Peyer's patch (tissue), 4 donors: ENCODE measurements at places on chromosomes 7 and 10. TPM values are rescaled to one million over a fixed set of nuclear protein-coding genes. Genes with fewer than 3 reads are reported as not detected.

GRCh38 chr7:36141351-36141750, 11.7 kb upstream of the EEPD1 start:
- no peak overlapping the region for H3K4me3 ChIP-seq
- no peaks in the 10 kb centered on the region for H3K36me3 ChIP-seq
- no peaks in the 10 kb centered on the region for H3K27me3 ChIP-seq
- H3K27ac ChIP-seq = no peak overlapping the region

- no peaks in the 10 kb centered on the region for H3K27me3 ChIP-seq
- H3K4me1 ChIP-seq = no peaks in the 10 kb centered on the region
- no peak for DNase-seq
- no peak overlapping the region for H3K27ac ChIP-seq
- H3K4me3 ChIP-seq = no peak overlapping the region
Measured at GRCh38 chr7:111138193-111138569, 47.3 kb downstream of the LRRN3 start.

DNA sequence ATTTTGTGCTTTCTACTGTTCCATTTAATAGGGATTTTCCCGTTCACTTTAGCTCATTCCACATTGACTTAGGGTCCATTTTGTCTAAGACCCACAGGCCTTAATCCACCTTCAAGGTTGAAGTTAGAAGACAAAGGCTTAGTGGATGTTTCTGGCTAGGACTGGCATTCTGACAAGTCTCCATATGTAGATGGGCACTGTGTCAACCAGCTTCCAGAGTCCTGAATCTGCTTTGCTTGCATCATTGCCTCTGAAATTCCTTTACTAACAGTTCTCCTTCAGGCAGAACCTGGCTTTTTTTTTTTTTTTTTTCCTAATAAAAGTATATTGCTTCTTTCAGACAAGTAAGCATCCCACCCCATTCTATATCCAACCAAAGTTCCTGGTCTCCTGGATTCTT, 69.6 kb upstream of the PDCD4 start:
- no peak for DNase-seq
- H3K27ac ChIP-seq = peak overlapping the region; percentile 60
- H3K4me1 ChIP-seq = no peaks in the 10 kb centered on the region
- H3K27me3 ChIP-seq = no peaks in the 10 kb centered on the region
- H3K4me3 ChIP-seq = no peak overlapping the region

DNA sequence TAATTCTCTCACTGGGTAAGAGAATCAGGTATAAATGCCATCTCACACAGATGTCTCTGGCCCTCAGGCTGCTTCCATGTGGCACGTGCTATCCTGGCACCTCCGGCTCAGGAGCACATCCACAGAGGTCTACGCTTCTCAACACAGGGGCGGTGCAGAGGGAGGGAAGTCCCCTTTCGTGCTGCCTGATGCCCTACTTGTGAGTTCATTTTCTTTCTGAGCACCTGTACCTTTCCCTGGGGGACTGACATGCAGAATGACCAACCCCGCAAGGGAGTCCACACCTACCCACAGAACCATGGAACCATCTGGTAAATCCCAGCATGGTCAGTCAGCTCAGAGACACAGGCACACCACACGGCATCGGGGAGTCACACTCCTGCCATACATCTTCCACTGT, 99.0 kb upstream of the SAMD8 start:
- no peak overlapping the region for H3K4me3 ChIP-seq
- H3K36me3 ChIP-seq = no peaks in the 10 kb centered on the region
- no peaks in the 10 kb centered on the region for H3K27me3 ChIP-seq
- no peaks in the 10 kb centered on the region for H3K4me1 ChIP-seq
- DNase-seq = no peak

- DNase-seq = peak; percentile 68
- no peak overlapping the region for H3K4me3 ChIP-seq
- H3K4me1 ChIP-seq = peaks cover 3% of the 10 kb centered on the region
- no peaks in the 10 kb centered on the region for H3K27me3 ChIP-seq
- H3K27ac ChIP-seq = no peak overlapping the region
Measured at GRCh38 chr10:101725296-101726114, 30.5 kb upstream of the FBXW4 start.

DNA sequence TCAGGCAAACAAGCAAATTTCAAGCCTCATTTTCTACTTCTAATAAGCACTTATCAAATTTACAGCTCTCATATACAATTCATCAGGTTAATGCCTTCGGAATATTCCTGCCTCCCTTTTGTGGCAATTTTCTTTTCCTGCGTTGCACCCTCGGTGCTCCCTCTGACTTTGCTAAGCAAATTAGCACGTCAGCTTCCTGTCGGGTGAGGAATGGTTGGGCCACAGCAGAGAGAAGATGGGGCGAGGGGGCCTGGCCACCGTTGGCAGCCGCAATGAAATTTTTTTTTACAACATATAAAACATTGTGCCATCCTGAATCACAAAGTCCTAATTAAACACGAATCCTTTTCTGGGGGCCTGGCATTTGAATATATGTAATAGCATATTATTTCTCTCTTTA, 28.1 kb downstream of the ELFN1 start:
- no peak for DNase-seq
- no peaks in the 10 kb centered on the region for H3K4me1 ChIP-seq
- H3K27me3 ChIP-seq = no peaks in the 10 kb centered on the region
- no peaks in the 10 kb centered on the region for H3K36me3 ChIP-seq
- no peak overlapping the region for H3K27ac ChIP-seq
- H3K4me3 ChIP-seq = no peak overlapping the region

DNA sequence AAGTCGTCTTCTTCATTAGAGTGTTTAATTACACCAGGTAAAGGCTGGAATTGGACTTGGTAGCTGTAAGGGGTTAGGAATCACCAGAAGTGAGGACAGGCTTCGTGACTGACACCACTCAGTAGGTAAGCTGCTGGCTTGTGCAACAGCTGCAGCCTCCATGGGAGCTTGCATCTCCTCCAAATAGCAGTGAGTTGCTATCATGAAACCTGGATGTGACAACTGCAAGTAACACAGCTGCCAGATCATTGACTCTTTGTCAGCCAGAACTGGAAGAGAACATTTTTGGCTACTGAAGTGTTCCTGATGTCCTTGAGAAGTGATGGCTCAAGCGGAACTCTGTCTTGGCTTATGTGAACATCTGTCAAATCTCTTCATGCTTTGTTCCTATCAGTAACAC, 64.1 kb upstream of the MSRB2 start:
- DNase-seq = no peak
- H3K27ac ChIP-seq = no peak overlapping the region
- H3K4me1 ChIP-seq = no peaks in the 10 kb centered on the region
- H3K27me3 ChIP-seq = no peaks in the 10 kb centered on the region
- H3K36me3 ChIP-seq = no peaks in the 10 kb centered on the region

- no peak overlapping the region for H3K27ac ChIP-seq
- no peaks in the 10 kb centered on the region for H3K27me3 ChIP-seq
- no peak overlapping the region for H3K4me3 ChIP-seq
Measured at GRCh38 chr10:124125305-124126116, 32.1 kb upstream of the CHST15 start.

- H3K4me3 ChIP-seq = no peak overlapping the region
- no peak overlapping the region for H3K27ac ChIP-seq
- no peaks in the 10 kb centered on the region for H3K4me1 ChIP-seq
- H3K27me3 ChIP-seq = no peaks in the 10 kb centered on the region
- no peak for DNase-seq
Measured at GRCh38 chr7:91034459-91035368, 229.5 kb upstream of the FZD1 start.

DNA sequence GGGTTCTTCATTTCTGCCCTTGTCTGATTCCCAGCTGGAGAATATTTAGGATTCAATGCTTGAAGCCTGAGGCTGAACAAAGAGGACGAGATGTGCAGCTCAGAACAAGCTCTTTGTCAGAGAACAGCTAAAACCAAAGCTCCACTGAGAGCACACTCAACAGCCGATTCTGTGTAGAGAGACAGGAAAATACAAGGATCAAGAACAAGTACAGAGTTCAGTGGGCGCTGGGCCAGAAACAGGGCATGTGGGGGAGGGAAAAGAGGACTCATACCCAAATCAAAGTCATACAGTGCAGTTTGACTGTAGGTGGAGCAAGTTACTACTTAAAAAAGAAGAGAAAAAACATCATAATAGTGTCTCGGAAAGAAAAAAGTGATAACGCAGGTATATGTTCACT, at the start of gene AGMO:
AGMO (minus strand) TSS at position 181 of the 400 bp plus-strand sequence.
- H3K27me3 ChIP-seq = no peaks in the 10 kb centered on the region
- H3K4me1 ChIP-seq = no peaks in the 10 kb centered on the region
- H3K4me3 ChIP-seq = no peak within 1 kb of the TSS
- DNase-seq = no peak
- peak within 1 kb of the TSS; percentile 30 for H3K27ac ChIP-seq
- H3K36me3 ChIP-seq = no peaks in the 10 kb centered on the region

- H3K27me3 ChIP-seq = no peaks in the 10 kb centered on the region
- no peaks in the 10 kb centered on the region for H3K36me3 ChIP-seq
- H3K4me3 ChIP-seq = peak overlapping the region; percentile 51
- H3K4me1 ChIP-seq = no peaks in the 10 kb centered on the region
- H3K27ac ChIP-seq = no peak overlapping the region
- no peak for DNase-seq
Measured at GRCh38 chr10:55631071-55631654, 729.9 kb downstream of the ZWINT start.

- peak overlapping the region; percentile 54 for H3K4me3 ChIP-seq
- DNase-seq = peak; percentile 53
- H3K4me1 ChIP-seq = peaks cover 30% of the 10 kb centered on the region
- no peak overlapping the region for H3K27ac ChIP-seq
- no peaks in the 10 kb centered on the region for H3K36me3 ChIP-seq
Measured at GRCh38 chr10:86367152-86367951, 757 bp upstream of the GRID1 start.

DNA sequence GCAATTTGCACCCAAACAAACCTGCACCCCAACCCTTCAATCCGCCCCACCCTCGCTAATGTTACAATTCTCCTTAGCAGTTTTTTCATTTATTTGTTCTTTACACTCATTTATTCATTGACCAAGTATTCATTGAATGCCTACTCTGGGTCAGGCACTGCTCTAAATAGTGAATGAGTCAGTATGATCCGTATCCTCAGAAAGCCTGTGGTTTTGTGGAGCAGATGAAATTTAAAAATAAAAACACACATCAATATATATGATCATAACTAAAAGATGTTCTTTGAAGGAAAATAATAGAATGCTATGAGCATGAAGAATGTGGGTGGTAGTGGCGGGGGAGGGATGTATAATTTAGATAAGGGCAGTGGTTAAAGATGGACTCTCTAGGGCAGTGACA, 13.3 kb downstream of the IFIT5 start:
- no peak overlapping the region for H3K27ac ChIP-seq
- no peak for DNase-seq
- no peaks in the 10 kb centered on the region for H3K36me3 ChIP-seq
- H3K4me1 ChIP-seq = no peaks in the 10 kb centered on the region
- H3K4me3 ChIP-seq = no peak overlapping the region
- H3K27me3 ChIP-seq = no peaks in the 10 kb centered on the region

Gene CALHM2
- 25.2 TPM for total RNA-seq
